ENCODE measurements at places on chromosomes 4 and X.

- peak; percentile 5 for DNase-seq
These were observed 109.9 kb upstream of the FAM47C start for GRCh38 chrX:36898301-36898700.

DNA sequence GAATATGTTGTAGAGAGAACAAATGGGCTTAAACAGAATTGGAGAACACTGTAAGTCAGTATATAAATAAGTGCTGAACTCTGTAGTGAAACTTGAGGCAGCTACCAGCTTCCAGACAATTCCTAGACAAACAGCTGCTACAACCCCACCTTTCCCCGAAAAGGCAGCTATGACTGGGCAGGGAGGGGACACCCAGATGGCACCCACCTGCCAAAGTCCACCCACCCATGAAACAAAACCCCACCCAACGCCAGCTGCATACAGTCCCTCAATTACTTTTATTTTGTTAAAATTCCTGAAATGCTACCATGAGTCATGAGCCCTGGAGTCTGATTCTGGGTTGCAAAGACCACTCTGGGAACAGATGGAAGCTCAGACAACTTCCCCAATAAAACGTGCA, 24.4 kb downstream of the RELL1 start:
- no peak for DNase-seq

DNA sequence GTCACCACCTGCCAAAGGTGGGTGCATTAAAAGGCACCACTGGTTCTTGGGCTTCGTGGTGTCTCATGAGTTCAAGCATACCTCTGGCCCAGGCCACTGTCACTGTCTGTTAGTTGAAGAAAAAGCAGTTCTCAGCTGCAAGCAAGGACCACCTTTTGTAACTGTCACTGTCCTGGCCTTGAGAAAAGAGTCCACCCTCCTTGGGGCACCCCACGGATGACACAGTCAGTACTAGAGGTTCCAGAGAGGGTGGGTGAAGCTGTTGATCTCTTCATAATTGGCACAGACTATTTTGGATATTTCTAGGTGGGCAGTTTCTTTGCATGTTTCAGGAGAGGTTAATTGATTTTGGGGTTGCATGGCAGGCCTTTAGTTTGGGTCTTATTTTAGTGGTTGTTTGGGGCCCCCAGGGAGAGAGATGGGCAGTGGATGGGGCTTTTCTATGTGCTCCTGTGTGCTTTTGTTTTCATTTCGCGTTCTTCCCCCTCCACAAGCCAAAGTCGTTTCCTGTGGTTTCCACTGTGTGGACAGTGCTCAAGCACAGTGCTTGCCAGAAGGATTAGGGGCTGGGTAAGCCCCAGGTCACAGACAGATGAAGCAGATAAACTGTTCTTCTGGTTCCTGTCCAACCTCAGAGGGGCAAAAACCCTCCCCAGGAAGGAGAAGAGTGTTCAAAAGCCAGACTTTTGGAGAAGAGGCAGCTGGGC, 156.2 kb upstream of the PPP1R2C start:
- DNase-seq = no peak

GRCh38 chr4:74056114-74056857, 17.8 kb upstream of the CXCL3 start:
- no peak for DNase-seq

GRCh38 chrX:139596068-139596467, 65.5 kb downstream of the F9 start:
- peak; percentile 0 for DNase-seq

GRCh38 chr4:101290654-101291053, 56.7 kb downstream of the PPP3CA start:
- no peak for DNase-seq

DNA sequence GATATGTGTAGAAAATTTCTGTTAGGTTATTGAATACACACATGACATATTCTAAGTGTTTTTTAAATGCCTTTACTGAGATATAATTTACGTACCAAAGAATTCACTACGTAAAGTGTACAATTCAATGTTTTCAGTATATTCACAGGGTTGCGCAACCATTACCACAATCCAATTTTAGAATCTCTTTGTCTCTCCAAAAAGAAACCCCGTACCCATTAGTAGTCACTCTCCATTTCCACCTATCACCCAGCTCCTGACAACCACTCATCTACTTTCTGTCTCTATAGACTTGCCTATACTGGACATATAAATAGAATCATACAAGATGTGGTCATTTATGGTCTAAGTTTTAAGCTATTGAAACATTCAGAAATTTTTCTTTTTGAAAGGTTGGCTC, 53.0 kb upstream of the FBXW7 start:
- no peak for DNase-seq

- no peak for DNase-seq
These were observed 3.2 kb downstream of the KDR start for GRCh38 chr4:55122235-55122634.

DNA sequence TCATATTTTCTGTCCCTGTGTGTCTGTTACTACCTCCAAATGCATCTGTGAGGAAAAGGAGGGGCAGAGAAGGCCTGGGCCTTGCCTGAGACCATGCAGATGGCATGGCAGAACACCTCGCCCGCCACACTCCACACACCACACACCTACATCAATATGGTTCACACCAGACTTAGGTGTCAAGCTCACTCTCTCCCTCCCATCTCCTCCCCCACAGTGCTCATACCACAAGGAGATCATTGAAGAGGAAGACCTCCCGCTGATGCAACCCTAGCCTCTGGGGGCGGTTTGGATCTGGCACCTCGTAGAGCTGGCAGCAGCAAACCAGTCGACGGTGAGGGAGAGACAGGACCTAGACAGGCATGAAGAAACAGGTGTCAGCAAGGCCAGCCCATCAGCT, 16.6 kb upstream of the KDM5C start:
- DNase-seq = no peak

DNA sequence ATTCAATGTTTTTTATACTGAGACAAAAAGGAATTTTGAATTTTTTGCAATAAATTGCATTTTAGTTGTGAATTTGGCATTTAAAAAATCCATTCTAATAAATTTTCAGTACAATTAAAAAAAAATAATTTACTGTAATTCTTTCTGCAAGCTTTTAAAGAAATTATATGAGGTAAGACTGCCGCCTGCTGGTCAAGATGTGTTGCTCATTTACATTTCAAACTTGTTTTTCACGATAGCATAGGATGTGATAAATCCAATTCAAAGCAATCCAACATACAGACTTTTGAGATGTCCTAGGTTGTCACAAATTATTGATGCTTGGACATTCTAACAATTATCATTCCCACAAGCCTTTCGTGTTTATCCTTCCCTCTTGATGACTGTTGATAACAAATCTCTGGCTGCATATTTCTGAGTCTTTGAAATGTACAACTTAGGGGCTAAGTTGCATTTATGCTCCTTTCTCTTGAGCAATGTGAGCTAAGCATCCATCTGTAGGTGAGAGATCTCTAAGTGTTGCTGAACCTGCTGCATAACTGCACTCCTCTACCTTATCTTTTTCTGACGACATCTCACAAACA, 21.7 kb upstream of the MFAP3L start:
- DNase-seq = peak; percentile 43

- no peak for DNase-seq
These were observed 281.6 kb downstream of the SLC7A11 start for GRCh38 chr4:137960371-137961050.

DNA sequence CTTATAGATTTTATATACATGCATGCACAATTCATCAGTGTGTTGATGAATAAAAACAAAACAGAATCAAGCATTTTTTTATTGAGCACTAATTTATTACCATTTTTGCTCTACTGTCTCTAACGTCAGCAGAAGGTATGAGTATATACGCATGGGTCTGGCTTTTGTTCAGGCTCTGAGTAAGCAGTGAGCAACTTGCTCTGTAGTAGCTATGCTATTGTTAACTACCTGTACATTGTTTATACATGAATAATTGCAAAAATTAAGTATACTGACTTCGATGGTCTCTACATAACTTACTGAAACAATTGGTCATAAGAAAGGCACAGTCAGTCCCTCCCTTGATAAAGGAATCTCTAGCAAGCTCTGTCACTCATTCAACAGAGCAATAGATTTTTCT, 122.9 kb downstream of the RS1 start:
- no peak for DNase-seq

DNA sequence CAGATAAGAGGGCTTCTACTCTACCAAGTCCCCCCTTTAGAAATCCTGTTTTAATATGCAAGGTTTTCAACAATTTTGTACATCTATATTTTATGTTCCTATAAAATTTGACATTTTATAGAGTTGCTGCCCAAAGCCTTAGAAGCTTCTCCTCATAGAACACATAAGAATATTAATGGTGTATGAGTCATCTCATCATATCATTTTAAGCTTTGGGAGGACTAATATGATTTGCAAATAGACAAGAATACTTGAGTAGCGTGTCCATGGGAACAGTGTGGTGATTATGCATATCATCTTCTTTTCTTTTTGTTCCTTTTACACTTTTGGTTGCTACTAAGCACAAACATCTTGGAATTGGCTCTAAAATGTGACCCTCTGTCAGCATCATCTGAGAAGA, 56.7 kb upstream of the HUWE1 start:
- DNase-seq = no peak

GRCh38 chr4:114265342-114265741, 285.9 kb upstream of the ARSJ start:
- DNase-seq = no peak

DNA sequence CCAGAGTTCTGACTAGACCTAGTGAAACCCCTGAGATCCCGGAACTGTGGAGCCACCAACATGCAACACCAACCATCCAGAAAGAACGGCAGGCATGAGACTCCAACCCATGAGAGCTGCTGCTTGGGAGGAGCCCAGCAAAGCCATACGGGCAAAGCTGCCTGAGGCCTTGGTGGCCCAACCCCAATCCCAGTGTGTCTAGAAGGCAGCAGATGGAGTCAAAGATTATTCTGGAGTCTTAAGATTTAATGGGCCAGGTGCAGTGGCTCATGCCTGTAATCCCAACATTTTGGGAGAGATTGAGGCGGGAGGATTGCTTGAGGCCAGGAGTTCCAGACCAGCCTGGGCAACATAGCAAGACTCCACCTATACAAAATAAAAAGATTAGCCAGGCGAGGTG, 49.2 kb upstream of the PDK3 start:
- DNase-seq = no peak

DNA sequence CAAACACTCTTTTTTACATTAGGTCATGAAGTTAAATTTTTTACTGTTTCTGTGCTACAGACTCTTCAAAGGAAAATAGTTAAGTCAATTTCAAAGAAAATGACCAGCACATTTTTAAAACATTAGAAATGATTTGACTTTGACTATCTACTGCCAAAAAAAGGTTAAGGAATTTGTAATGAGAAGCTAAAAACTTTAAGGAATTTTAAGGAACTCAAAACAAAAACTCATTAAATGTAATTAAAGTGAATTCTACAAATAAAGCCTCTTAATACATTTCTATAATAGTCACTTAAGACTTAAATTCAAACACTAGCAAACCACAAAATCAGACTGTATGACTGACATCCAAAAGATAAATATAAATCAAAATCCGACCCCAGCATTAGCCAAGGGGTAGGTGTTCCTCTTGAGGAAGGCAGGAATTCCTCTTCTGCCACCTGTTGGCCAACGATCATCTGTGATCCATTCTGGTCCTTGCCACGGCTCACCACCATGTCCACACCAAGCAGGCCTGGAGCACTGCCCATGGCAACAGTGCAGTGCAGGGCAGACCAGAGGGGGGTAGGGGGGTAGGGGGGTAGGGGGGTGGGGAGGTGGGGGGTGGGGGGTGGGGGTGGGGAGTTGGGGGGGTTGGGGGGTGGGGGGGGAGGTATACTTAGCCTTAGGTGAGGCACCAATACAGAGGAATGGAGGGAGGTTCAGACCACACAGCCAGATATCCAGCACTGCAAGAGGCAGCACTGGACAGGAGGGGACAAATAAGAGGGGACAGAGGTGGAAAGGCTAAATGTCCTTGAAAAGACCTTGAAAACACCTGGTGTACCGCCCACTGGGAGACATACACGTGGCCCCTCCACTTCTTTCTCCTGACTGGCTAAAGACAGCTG, 287.4 kb downstream of the CHIC1 start:
- DNase-seq = peak; percentile 16

DNA sequence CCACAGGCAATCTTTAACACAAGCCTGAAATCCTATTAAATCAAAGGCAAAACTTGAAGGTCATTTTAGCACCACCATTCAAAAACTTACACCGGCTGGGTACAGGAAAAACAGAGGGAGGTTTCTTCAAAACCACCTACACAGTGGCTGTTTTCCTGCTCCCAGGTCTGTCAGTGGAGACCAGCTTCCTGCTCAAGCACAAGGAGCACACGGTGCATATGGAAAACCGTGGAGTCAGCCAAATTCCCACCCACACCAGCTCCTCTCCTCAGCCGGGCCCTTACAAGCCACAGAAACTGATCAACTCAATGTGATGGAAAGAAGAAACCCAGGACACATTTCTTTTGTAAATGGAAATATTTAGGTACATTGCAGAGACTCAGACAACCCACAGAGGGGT, 14.3 kb upstream of the FAM241A start:
- peak; percentile 30 for DNase-seq

DNA sequence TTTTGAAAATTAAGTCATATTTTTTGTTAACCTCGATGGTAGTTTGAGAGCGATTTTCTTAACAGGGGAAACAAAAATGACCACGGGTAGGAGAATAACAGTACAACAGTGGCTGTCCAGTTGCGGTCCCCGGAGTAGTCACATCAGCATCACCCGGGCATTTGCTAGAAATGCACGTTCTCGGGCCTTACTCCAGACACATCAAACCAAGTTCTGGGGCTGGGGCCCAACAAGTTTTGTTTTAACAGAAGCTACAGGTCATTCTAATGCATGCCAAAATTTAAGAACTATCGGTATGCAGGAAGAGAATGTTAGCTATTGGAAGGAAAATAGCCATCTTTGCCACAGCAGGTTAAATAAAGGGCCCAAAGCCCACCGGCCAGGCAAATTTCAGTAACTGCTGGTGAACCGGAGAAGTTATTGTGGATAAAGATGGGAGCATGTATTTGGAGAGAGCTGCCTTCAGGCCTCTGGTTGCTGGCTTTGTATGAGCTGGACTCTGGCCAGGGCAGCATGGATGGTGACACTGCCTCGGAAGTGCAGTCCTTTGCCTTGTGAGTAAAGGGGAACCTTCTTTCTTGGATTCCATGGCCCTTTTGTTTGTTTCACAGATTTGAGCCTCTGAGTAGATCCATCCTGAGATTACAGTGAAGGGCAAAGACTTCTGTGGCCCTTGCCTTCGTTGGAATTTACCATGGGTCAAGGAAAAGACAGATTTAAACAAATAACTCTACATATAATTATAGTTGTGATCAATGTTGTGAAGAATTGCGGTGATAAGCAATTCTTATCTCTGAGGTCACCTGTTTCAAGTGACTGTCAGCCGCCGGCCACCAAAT, 62.1 kb downstream of the TBC1D14 start:
- no peak for DNase-seq

- DNase-seq = peak; percentile 61
These were observed 144.6 kb upstream of the NOCT start for GRCh38 chr4:138870737-138871554.

GRCh38 chrX:22758807-22759481, 240.8 kb upstream of the DDX53 start:
- DNase-seq = no peak

GRCh38 chrX:81957900-81958545, 756.1 kb downstream of the SH3BGRL start:
- DNase-seq = peak; percentile 36

- DNase-seq = peak; percentile 50
These were observed 246.2 kb downstream of the SCFD2 start for GRCh38 chr4:53119680-53120079.

Data from NT2/D1 (cell line).